Hematopoietic multipotent progenitor cell treated with erythropoietin and hydrocortisone succinate and interleukin-3 and kit ligand, for 17 days (in vitro differentiated cells): ENCODE measurements at places on chromosomes 7 and 10.

- DNase-seq = no peak
Measured at GRCh38 chr7:100141555-100141949, 7.2 kb upstream of the LAMTOR4 start.

DNA sequence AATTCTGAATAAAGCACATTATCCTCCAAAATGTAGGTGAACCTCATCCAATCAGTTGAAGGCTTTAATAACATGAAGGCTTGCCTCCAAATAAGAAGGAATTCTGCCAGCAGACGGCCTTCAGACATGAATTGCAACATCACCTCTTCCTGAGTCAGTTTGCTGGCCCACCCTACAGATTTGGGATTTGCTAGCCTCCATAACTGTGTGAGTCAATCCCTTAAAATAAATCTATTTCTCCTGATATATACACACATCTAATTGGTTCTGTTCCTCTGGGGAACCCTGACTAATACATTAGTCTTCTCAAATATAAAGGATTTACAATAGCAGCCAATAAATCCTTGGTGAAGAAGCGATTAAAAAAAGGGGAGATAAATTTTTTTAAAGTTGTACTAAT lies 34.8 kb upstream of the OSBPL3 start:
- no peak for DNase-seq

- DNase-seq = no peak
Measured at GRCh38 chr10:90927293-90927692, 6.4 kb upstream of the ANKRD1 start.

- no peak for DNase-seq
Measured at GRCh38 chr7:1779445-1779844, 109.4 kb downstream of the ELFN1 start.

GRCh38 chr10:116444527-116445142 lies 17.0 kb downstream of the PNLIPRP3 start:
- DNase-seq = peak; percentile 24

GRCh38 chr7:24786941-24787340 lies 29.7 kb upstream of the GSDME start:
- DNase-seq = no peak

DNA sequence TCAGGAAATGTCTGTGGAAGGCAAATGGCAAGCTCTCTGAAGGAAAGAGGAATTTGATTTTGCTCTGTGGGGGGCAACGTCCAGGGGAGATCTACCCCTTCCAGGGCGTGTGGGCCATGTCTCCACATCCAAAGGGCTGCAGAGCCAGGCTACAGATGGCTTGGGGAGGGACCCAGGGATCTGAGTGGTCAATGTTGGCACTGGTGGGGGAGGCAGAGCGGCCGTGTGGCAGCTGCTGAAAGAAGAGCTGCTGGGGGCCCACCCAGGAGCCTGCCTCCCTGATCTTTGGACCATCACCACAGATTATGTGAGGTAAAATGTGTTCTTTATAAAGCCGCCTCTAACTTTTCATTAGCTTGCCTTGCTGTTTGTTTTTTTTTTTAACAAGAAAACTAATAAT lies 144.1 kb downstream of the HERPUD2 start:
- no peak for DNase-seq

- DNase-seq = no peak
Measured at GRCh38 chr10:35561715-35562114, 43.4 kb upstream of the GJD4 start.

DNA sequence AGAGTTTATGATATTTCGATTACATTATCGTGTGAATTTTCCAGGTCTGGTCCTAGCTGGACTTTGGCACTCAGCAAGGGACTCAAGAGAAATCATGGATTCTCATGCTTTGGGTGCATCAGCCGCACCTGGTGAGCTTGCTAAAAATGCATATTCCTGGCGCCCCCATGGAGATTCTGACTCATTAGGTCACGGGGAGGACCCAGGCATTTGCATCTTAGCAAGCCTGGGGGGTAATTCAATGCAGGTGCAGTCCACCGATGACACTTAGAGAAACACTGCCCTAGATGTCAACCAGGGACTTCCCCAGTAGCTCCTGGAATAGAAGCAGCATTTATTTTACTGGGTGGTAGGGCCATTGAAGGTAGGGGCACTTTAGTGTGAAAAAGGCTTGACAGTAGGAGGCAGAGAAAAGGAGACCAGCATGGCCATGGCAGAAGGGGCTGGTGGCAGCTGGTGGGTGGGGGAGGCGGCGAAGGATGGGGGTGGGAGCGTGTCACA lies 29.9 kb upstream of the PDCD4 start:
- DNase-seq = no peak

- no peak for DNase-seq
Measured at GRCh38 chr7:29510028-29510427, 53.6 kb upstream of the PRR15 start.

GRCh38 chr10:78301891-78302738 lies 268.5 kb downstream of the RPS24 start:
- no peak for DNase-seq

- no peak for DNase-seq
Measured at GRCh38 chr10:44323838-44324237, 61.1 kb downstream of the CXCL12 start.

GRCh38 chr10:125260260-125260659 lies 99.9 kb upstream of the CTBP2 start:
- DNase-seq = no peak

- DNase-seq = no peak
Measured at GRCh38 chr7:25754333-25754732, 397.7 kb upstream of the NFE2L3 start.

- DNase-seq = no peak
Measured at GRCh38 chr10:115941361-115941771, 331.6 kb downstream of the GFRA1 start.

DNA sequence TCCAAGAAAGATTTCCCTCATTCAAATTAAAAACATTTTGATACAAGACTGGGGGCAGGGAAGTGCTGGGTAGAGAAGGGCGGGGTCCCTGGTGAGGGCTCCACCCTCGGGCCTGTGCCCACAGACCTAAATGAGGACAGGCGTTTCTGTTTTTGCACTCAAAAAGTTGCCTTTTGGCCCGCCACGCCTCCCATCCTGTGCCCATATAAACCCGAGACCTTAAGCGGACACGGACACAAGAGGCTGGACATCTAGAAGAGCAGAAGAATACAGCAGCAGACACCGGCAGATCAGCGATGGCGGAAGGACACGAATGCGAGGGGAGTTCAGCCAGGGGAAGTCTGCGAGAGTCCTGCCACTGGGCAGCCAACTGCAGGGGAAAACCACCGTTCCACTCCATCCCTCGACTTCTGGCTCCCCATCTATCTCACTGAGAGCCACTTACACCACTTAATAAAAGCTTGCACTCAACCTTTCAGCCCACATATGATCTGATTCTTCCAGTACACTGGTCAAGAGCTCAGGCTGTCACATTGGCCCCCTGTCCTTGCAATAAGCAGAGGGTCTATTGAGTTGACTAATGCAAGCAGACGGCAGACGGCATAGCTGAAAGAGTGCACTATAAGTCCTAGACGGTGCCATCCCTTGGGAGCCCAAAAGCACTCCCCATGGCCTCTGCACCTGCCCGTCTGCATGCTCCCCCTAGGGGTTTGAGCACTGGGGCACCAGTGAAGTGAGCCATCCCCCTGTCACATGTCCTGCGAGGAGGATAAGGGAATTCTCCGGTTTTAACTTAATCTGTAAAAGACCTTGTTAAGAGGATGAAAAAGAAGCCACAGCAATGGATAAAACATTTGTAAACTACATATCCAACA lies 181.8 kb upstream of the PRSS1 start:
- no peak for DNase-seq

DNA sequence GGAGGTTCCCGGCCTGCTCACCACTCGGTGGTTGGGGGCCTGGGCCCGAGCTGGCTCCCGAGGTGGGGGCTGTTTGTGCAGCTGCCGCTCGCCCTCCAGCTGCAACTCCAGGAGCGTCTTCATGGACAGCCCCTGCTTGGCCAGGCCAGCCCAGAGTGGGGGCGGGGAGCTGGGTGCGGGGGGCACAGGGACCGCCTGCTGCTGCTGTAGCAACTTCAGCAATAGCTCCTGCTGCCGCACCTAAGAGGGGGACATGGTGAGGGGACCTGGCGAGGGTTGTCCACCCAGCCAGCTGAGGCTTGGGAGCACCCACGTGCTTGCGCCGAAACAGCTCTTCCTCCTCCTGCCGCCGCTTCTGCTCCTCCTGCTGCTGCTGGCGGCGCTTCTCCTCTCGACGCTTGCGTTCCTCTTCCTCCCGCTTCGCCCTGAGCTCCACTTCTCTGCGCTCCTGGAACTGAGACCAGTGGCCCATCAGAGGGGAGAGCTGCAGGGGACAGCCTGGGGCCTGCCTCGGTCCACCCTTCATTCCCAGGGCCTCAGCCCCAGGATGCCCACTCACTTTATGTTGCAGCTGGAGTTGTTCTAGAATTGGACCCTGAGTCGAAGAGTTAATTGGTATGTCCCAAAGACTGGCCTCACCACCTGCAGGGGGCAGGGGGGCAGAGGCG lies 9.6 kb downstream of the GNB2 start:
- DNase-seq = no peak

- no peak for DNase-seq
Measured at GRCh38 chr10:114874827-114875411, 53.3 kb downstream of the FHIP2A start.

- DNase-seq = no peak
Measured at GRCh38 chr10:86105181-86105580, 261.4 kb downstream of the GRID1 start.

- DNase-seq = no peak
Measured at GRCh38 chr10:71752391-71753090, 20.8 kb downstream of the VSIR start.

- DNase-seq = no peak
Measured at GRCh38 chr7:116529250-116529649, 4.4 kb downstream of the CAV1 start.

DNA sequence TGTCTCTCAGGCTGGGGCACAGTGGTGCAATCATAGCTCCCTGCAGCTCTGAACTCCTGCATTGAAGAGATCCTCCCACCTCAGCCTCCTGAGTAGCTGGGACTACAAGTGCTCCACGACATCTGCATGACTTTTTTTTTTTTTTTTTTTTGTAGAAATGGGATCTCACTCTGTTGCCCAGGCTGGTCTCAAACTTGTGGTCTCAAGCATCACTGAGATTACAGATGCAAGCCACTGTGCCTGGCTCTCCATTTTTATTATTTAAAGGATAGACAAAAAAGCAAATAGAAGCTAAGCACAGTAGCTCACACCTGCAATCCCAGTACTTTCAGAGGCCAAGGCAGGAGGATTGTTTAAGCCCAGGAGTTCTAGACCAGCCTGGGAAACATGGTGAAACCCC lies 13.0 kb upstream of the KCTD7 start:
- no peak for DNase-seq

- DNase-seq = no peak
Measured at GRCh38 chr10:80472234-80473095, 18.4 kb downstream of the TSPAN14 start.
